Sciatic nerve (tissue), 2 donors: ENCODE measurements at places on chromosomes 2 and 18.

DNA sequence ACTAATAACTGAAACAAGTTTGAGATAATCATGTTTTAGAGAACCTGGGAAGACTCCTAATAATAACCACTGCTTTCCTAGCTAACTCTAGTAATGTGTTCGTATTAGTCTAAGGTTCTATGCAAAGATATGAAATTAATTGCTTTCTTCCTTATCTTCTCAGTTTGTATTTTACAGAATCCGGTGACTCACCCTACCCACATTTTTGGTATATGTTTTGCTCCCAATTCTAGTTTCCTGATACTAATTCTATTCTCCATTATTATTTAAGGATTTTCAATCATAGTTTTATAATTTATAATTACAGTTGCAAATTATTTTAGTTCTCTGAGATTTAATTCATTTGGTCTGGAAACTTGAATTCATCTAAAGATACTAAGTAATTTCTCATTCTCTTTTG is 394.6 kb upstream of the SETBP1 start:
- no peak for DNase-seq

GRCh38 chr18:63975628-63976027 is 5.7 kb downstream of the SERPINB8 start:
- no peak for DNase-seq

DNA sequence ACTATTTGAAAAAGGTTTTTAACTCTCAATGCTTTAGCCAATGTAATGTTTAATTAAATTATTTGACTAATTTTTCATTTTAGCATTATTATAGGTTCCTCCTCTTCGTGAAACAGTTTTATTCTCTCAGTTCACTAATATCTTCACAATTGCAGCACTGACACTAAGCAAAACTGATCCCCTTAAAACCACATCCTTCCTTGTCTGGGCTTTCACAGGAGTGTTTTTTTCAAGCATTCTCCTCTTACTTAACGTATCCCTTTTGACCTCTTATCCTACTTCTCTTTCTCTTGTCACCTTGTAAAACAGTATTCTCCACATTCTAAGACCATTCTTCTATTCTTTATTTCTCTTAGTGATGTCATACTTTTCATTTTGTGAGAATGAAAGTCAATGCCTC is 112.8 kb downstream of the DSC3 start:
- no peak for DNase-seq

DNA sequence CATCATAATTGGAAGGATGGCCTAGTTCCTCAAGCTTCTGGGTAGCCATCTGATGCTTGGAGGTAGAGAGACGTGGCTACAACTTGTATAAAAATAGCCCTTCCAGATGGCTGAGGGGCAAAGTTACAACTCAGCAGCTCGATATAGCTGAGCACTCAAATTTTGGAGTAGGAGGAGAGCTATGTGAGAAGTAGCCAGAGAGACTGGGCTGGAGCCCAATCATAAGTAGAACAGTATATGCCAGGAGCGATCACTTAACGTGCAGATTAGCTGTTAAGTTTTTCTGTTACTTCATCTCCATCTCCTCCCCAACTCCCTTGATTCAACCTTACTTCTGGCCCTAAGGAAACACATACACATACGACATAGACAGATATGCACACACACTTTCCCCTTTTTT is 28.8 kb downstream of the CNRIP1 start:
- DNase-seq: no peak

- DNase-seq: no peak
Observed at GRCh38 chr2:133177196-133177595, 391.1 kb downstream of the NCKAP5 start.

- no peak for DNase-seq
Observed at GRCh38 chr2:46499392-46499785, 20.0 kb downstream of the TMEM247 start.

DNA sequence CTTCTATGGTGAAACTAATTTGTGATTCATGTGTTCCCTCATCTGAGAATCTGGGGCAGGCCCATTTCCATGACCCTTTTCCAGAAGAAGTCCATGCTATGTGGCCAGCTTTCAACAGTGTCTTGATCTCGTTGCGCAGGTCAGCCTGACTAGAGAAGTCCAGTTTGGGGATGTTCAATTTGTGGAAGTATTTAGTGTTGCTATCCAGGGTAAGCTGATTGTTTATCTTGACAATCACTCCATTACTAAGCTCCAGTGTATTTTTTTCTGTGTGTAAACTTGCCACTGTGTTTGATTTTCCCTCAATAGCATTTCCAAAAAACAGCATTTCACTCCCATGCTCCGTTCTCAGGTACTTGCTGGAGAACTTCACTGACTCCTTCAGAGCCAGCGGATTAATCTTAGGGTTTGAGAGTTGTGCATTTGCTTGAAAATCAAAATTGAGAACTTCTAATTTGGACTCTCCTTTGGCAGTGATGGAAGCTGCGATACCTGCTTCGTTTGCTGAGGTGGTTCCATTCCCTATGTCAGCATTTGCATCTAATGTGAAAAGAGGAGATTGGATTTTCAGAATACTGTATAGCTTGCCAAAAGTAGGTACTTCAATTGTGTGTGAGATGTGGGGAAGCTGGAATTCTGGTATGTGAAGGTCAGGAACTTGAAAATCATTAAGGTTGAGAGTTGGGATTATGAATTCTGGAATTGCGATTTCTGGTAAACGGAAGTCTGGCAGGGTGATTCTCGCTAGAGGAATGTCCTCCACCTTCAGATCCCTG is 35.7 kb downstream of the APOB start:
- no peak for DNase-seq

- no peak for DNase-seq
Observed at GRCh38 chr2:221563270-221563985, 8.7 kb downstream of the EPHA4 start.

- DNase-seq: no peak
Observed at GRCh38 chr2:197210430-197210829, 100.2 kb downstream of the ANKRD44 start.

DNA sequence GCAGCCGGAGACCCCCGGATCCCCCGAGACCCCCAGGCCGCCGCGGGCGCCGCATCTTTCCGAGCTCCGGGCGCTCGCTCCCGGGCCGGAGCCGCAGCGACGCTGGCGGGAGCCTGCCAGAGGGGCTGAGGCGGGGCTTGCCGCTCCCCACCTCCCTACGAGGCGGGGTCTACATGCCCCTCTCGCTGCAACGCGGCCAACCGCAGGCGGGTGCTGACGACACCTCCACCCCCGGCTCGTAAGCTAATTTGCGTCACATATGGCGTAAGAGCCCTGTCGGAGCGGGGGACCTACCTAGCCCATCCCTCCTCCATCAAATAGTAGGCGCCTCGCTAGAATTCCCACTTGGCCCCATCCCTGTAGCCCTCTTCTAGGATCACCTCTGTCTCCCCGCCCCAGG is at the start of gene PTPRN:
PTPRN (minus strand) TSS at position 124 of the 400 bp plus-strand sequence; CDS start at position 55, 69 bp downstream.
- DNase-seq: no peak

DNA sequence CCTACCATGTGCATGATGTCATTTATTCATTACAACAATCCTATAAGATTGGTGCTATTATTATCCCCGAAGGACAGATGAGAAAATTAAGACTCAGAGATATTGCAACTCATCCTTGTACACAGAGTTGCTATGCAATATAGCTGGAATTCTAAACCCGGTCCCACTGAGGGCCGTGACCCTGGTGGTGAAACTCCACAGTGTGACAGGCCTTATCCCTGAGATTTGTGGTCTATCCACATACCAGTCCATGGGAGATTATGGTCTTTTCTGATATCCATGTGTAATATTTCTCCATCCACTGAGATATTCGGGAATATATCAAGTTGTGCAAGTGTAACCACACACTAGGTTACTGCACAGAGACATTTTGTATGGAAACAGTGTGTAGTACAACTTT is 305.2 kb downstream of the TXNL1 start:
- DNase-seq: no peak

GRCh38 chr2:74573747-74574562 is 19.4 kb downstream of the DOK1 start:
- DNase-seq: no peak

DNA sequence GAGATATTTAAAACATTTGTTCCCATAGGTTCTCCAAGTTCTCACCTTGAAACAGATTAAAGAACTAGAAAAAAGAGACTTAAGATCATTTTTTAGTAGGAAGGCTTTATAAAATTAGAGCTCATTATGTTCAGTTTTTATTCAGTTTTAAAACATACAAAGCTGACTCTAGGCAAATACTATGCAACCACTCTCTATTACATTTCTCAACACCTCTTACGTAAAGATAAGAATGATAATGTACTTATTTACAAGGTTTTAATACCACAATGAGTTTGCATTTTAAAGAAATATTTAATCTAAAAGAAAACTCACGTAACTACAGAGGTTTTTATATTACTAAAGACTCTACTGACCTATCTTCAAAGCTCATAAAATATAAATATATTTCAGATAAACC is 68.8 kb downstream of the TMEM131 start:
- no peak for DNase-seq

- no peak for DNase-seq
Observed at GRCh38 chr2:70508711-70509462, 44.7 kb downstream of the TGFA start.

- no peak for DNase-seq
Observed at GRCh38 chr2:238670111-238670585, 177.7 kb upstream of the TWIST2 start.

GRCh38 chr2:61247204-61247812 is 85.3 kb downstream of the C2orf74 start:
- no peak for DNase-seq

- DNase-seq: no peak
Observed at GRCh38 chr2:144466637-144467036, 53.3 kb downstream of the ZEB2 start.

GRCh38 chr2:46666754-46667153 is 187.4 kb downstream of the TMEM247 start:
- no peak for DNase-seq

DNA sequence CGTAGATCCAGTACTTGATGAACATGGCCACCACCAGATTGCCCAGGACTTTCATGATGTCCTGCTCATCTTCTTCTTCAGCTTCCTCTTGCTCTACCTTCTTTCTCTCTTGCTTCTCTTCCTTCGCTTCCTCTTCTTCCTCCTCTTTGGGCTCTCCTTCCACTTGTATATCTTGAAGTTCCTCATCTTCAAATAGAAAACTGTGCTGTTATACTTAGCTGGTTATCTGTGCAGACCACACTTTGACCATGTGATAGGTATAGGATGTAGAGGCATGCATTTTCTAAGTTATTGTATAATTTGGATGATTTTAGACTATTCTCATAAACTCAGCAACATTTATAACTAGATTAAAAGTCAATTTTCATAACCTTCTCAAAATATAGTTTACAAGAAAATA is 263.4 kb downstream of the NAPG start:
- no peak for DNase-seq

DNA sequence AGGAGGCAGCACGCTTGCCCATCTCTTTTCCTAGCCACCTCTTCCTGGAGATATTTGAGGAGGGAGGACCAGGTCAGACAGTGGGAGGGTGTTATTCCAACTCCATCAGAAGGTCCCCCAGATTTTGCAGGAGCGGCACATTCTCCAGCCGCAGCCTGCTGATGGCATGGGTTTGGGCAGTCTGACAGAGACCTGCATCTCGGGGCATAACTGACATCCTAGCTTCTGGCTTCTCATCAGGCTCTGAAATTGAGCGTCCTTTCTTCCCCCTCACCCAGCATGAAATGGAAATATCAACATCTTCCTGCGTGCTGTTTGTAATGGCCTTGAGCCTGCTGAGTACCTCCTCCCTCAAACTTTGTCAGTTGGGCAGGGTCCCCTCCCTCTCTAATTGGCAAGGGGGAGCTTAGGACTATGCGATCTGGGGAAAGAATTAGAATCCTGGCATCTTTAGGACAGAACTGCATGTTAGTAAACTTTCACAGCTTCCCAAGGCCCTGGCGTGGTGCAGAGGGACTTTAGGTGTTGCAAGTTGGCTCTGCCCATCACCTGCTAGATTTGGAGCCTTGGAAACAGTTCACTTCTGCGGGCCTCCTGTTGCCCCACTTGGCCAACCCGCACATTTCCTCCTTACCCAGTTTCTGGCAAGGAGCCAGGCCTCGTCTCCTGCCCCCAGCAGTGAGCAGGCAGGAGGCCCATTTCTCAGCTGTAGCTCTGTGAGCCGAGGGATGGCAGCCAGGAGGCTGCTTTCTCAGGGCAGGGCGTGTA is 2.2 kb downstream of the ITM2C start:
- no peak for DNase-seq

DNA sequence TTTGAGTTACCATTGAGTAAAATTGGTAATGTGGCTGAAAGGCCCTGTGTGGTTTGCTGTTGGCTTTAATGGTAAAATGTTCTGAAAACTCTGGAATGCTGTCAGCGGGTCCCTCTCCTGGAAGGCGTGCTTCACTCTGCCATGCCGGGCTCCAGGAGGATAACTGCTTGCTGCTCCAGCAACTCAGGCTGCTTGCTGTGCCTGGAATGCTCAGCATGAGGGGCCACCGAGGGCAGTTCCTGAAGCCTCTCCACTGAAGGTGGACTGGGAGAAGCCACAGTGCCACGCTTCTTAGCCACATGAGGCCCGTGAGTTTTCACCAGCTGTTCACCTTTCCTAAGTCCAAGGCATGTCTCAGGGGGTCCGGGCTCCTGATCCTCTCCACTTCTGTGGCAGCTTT is 90.4 kb upstream of the FAM110C start:
- DNase-seq: no peak

DNA sequence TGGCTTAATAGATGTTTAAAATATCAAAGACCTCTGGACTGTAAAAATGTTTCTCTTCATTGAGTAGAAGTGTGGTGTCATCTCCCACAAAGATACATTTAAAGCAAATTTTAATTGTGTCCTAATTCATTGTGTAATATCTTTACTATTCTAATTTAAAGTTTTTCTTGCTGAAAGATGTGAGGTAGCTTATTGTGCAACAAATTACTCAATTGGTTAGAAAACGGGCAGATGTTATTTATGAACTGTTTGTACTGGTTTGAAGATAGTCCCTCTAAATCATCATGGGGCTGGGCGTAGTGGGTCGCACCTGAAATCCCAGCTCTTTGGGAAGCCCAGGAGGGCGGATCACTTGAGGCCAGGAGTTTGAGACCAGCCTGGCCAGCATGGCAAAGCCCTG is 65.3 kb downstream of the CYBRD1 start:
- DNase-seq: no peak

DNA sequence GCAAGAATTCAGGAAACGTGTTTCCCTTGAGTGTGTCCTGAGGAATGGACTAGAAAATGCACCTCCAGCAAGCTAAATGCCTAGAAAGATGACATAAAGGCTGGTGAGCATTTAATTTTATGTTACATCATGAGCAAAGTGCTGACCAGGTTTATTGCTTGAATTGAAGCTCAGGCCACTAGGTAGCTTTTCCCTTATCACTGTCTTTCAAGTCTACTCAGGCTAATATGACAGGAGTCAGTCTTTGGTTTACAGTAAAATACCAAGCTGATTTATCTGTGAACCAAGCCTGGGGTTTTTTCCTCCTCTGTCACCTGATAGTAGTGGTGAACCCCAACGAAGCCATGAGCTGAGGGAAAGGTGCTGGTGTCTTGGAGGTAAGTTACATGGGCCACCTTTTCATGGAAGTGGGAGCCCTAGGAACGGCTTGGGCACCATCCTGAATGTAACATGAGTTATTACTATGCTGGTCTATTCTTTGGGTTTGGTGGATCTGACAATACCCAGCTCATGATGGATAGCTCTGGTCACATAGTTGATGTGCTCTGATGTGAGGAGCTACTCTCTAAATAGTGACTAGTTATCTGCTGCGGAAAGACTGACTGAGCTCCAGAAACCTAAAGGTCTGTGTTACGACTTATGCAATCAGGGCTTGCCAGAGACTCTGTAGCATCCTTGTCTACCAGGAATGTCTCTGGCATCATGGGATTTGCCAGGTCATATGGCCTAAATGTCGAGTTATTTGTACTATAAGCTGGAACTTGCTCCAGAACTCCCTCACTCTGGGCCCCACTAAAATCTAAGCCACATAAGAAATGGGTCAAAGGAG is 39.8 kb downstream of the NUP35 start:
- DNase-seq: no peak

GRCh38 chr2:113910110-113910717 is 20.3 kb downstream of the ACTR3 start:
- no peak for DNase-seq
